Activated T-cell treated with anti-CD3 and anti-CD28 coated beads for 24 hours (primary cell): ENCODE measurements at places on chromosomes 5 and 9.

- DNase-seq: no peak
Measured at GRCh38 chr5:67530609-67531255, 334.1 kb upstream of the CD180 start.

- peak; percentile 70 for DNase-seq
Measured at GRCh38 chr5:1523793-1524480, at the start of gene LPCAT1. Gene LPCAT1, minus strand, starts transcription at chr5:1523960. Its CDS starts 116 bp downstream, at chr5:1523844.

DNA sequence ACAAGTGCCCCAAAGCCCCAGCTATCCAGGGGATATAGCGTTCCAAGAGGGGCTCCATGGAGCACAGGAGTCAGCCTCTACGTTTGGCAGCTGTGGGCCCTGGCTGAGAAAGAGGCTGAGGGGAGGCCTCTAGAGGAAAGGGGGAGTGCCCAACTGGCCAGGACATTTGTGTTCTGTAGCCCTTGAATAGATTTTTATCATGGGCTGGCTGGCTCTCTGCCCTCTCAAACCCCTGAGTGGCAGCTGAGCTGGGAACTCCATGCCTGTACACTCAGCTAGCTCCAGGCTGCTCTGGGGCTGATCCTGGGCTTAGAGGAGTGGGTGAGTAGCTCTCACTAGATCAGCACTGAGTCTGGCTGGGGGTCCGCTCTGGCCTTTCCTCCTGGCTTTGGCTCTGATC is 285.0 kb downstream of the ZSWIM6 start:
- DNase-seq: no peak

GRCh38 chr5:126031989-126032716 is 391.1 kb upstream of the GRAMD2B start:
- DNase-seq: no peak
